ENCODE measurements at places on chromosomes 13 and 19.

DNA sequence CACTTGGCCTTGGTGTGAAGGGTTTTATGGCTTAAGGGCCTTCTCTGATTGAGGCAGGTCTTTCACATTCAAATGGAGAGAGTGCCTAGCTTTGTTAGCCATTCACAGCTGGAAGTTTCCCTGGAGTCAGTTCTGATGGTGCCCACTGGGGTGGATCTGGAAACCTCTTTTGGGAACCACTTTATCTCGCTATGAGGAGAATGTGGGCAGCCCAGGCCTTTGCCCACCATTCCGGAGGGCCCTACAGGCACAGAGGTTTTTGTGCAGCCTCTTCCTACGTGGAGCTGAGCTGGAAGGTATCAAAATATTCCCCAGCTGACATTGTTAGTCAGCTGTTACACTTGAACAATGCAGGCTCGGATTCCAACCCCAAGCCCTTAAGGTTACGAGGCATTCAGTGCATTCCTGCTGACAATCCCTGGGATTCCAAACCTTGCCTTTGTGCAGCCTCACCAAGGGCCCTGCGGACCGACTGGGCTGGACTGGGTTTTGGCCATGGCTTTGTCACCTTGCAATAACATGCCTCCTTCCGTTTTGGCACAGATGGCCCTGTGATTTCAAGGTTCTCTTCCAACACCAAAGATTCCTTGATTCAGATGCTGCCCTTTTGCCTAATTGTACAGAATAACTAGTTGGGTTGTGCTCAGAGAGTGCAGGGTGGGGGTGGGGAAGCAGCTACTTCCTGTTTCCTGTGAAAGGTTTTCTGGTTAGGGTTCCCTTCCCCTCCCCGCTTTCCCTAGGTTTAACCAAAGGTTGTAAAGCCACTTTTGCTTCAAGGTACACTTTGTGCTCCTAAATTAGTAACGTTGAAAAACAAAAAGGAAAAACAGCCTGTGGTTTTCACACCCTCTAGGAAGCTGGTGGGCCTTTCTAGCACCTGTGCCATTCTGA lies 27.0 kb downstream of the SAE1 start:
- DNase-seq, result no peak

DNA sequence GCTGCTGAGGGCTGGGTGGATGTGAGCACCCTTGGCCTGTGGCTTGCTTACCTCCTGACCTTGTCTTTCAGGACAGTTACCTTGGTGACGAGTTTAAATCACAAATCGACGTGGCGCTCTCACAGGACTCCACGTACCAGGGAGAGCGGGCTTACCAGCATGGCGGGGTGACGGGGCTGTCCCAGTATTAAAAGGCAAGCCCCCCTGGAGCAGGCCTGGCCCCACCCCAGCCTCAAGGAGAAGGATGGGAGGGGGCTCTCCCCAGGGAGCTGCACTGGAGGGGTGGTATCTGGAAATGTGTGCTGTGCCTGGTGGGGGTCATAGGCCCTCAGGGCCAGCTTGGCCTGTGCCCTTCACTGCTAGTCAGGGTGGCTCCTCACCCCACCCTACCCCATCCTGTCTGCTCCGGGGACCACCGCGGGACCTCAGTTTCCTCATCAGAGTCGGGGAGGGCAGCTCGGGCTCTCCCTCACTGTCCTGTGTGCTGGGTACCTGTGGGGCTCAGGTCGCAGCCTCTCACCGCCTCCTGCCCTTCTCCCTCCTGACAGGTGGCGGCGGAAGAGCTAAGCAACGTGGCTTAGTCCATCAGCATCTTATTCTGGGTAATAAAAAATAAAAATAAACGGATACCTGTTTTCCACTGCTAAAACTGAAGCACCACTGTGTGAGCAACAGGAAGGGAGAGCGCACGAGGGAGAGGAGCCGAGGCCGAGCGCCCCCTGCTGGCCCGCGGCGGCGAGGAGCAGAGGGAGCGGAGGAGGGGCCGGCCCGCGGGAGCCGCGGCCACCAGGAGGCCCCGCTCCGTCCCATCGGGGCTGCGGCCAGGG lies 29.8 kb downstream of the CERS1 start:
- no peak for DNase-seq

GRCh38 chr13:66414066-66414800 lies 815.9 kb downstream of the PCDH9 start:
- DNase-seq, result no peak

- DNase-seq, result no peak
These were observed 29.8 kb downstream of the ZNF571 start for GRCh38 chr19:37564624-37565369.

- no peak for DNase-seq
These were observed 630 bp downstream of the PNPLA6 start for GRCh38 chr19:7535998-7536695.

DNA sequence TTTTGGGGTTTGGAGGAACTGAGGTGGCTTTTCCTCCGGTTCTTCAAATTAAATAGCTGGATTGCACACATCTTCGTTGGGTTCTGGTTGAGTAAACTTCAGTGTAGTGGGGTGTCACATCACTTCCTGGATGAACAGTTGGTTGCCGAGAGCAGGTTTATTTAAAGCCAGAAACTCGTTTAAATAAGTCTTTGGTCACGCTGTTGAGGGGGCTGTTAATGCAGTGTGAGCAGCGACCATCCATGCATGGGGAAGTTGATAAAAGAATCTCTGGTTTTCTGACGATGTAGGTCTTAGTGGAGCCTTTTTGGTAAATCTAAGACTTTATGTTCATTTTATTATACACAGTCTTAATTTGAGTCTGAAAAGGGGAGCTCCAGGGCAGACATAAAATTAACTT lies 351.2 kb upstream of the ARGLU1 start:
- DNase-seq, result no peak

DNA sequence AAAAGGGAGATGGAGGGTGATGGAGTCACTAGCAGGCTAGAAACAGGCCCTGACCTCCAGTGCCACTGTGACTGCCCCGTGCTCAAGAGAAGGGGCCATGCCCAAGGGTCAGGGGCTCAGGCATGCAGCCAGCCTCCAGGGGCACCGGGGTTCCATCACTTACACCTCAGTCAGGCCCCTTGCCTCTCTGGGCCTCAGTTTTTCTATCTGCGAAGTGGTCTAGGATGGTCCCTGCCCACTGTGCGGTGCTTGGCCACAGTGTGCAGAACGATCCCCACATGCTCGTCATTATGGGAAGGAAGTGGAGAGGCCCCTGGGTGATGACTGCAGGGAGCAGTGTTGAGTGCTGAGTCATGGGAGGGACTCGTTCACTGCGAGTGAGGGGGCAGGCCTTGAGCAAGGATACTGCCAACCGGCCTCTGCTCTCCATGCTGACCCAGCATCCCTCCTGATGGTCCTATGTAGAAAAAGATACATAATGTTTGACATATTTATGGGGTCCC lies 23.1 kb downstream of the TMED1 start:
- no peak for DNase-seq

Data from NCI-H1105 (cell line).